ENCODE measurements at places on chromosomes 16 and 17.

- no peak for DNase-seq
Measured at GRCh38 chr16:20906341-20907255, 6.0 kb downstream of the LYRM1 start.

GRCh38 chr16:89395150-89396142 is 94.9 kb downstream of the ANKRD11 start:
- peak; percentile 67 for DNase-seq

GRCh38 chr16:25078386-25078978 is 33.1 kb upstream of the LCMT1 start:
- DNase-seq, result no peak

GRCh38 chr17:29596811-29597210 is 3.9 kb downstream of the ANKRD13B start:
- DNase-seq, result no peak

DNA sequence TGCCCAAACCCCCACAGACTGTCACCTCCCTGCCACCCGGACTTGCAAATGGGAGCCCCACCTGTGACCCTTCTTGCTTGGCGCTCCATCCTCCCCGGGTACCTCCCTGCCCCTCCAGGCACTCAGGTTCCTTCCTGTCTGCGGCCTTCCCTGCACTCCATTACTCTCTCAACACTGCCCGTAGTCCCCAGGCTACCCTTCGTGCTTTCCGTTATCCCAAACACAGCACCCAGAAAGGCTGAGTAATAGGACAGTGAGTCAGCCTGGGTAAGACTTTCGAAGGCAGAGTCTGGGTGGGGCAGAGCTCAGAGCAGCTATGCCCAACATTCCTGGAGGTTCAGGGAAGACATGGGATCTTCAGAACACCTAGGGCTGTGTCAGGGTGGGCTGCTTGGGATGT is 16.6 kb upstream of the C16orf74 start:
- no peak for DNase-seq

- DNase-seq, result peak; percentile 59
Measured at GRCh38 chr16:88768071-88768783, 16.8 kb downstream of the PIEZO1 start.

- no peak for DNase-seq
Measured at GRCh38 chr17:50308666-50309065, 34.4 kb downstream of the TMEM92 start.

- no peak for DNase-seq
Measured at GRCh38 chr17:19021622-19022083, 17.1 kb upstream of the FAM83G start.

Measured in head of caudate nucleus (tissue), 42 donors.